ENCODE measurements at places on chromosomes 12 and 14.

- no peak for DNase-seq
Observed at GRCh38 chr12:103647267-103647666, 60.2 kb downstream of the STAB2 start.

- no peak for DNase-seq
Observed at GRCh38 chr12:110640275-110641025, 26.5 kb downstream of the TCTN1 start.

DNA sequence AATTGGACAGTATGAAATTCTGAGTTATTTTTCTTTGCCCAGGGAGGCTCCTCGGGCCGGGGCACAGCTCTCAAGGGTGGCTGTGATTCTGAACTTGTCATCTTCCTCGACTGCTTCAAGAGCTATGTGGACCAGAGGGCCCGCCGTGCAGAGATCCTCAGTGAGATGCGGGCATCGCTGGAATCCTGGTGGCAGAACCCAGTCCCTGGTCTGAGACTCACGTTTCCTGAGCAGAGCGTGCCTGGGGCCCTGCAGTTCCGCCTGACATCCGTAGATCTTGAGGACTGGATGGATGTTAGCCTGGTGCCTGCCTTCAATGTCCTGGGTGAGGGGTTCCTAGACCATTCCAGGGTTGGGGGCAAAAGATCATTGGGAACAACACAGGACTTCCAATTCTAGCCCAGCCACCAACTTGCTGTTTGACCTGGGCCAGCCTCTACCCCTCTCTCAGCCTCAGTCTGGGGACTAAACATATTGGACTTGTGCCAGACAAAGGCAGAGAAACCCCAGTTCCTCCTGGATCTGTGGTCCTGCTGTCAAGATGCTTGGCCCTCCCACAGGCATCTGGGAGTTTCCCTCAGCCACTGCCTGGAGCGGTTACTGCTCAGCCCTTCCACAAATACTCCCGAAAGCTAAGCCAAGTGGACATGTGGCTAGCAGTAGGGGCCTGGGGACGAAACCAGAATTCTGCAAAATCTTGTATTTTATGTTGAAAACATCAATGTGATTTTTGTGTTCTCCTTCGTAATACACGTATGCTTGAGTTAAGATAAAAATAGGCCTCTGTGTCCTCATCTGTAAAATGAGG lies 3.5 kb downstream of the OAS3 start:
- no peak for DNase-seq

- no peak for DNase-seq
Observed at GRCh38 chr12:58761308-58761707, 159.0 kb downstream of the LRIG3 start.

DNA sequence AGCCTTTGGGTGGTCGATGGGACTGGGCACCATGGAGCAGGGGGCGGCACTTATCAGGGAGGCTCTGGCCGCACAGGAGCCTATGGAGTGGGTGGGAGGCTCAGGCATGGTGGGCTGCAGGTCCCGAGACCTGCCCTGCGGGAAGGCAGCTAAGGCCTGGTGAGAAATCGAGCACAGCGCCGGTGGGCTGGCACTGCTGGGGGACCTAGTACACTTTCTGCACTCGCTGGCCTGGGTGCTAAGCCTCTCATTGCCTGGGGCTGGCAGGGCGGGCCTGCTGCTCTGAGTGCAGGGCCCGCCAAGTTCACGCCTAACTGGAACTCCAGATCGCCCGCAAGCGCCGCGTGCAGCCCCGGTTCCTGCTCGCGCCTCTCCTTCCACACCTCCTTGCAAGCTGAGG lies 33.1 kb upstream of the SLCO1B3 start:
- no peak for DNase-seq

Data from activated CD4-positive, alpha-beta T cell treated with anti-CD3 and anti-CD28 coated beads, Interleukin-2, amount 10 ng/mL, durations not matched to agents 24 days and 14 days (primary cell).